ENCODE measurements at places on chromosomes 13 and 19.

GRCh38 chr13:93364166-93364565 lies 137.6 kb downstream of the GPC6 start:
- DNase-seq = no peak

- DNase-seq = no peak
Measured at GRCh38 chr19:31220540-31220939, 128.7 kb downstream of the TSHZ3 start.

DNA sequence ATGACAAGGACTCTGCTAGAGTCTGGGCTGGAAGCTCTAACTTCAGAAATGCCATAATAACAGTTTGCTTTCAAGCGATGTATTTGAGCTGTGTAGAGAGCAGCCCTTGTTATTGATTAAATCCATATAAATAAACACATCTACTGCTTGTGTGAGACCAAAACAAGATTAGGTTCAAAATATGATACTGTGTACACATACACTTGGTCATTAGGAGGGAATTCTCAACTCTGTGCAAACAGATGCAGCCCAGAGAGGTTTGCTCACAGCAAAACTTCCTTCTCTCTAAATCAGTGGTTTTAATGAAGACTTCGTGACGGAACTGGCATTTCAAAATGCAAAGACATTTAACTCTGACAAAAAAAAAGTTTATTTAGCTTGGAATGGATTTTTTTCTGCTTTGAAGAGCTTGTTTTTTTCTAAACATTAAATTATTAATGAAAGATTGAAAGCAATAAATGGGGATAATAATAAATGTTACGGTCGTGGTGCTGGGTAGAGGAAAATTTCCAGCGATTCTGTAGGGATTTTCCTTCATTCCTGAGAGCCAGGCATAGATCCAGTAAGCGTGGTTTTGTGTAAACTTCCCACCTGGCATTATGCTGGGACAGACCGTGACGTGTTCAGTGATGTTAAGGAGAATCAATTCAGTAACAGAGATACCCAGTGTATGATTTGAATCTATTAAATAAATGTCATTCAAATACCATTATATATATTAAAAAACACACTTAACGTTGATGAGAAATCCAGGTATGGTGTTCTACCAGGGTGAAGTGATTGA lies 213.7 kb downstream of the TEX29 start:
- DNase-seq = no peak

DNA sequence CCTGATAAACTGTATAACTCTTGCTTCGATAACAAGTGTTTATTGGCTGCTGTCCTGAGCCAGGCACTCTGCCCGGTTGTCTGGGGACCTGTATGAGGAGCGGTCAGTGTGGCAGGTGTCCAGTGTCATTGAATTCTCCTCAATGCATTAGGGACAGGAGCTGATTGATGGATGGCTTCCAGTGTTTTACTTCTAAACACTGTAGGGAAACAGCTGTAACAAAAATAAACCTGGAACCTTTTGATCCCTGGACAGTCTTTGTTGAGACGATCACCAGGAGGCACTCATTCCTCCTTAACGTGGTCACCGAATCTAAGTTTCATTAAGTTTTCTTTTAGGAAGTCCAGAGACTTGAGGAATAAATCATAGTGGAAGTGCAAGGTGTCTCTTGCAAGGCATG lies 17.9 kb downstream of the UBAC2 start:
- no peak for DNase-seq

DNA sequence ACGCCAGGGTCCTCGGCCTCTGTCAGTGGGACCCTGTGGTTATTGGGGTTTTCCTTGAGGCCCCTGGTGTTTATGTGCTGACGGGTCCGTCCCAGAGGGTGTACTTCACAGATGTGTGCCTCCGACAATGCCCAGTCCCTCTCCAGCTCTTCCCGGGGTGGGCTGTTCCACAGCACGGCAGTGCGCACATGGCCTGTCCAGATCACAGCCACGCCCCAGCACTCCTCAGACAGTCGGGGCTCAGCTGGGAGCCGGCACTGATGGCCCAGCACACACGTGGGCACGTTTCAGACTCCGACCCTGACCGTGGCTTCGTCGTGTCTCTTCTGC lies 16.9 kb upstream of the F7 start:
- no peak for DNase-seq

DNA sequence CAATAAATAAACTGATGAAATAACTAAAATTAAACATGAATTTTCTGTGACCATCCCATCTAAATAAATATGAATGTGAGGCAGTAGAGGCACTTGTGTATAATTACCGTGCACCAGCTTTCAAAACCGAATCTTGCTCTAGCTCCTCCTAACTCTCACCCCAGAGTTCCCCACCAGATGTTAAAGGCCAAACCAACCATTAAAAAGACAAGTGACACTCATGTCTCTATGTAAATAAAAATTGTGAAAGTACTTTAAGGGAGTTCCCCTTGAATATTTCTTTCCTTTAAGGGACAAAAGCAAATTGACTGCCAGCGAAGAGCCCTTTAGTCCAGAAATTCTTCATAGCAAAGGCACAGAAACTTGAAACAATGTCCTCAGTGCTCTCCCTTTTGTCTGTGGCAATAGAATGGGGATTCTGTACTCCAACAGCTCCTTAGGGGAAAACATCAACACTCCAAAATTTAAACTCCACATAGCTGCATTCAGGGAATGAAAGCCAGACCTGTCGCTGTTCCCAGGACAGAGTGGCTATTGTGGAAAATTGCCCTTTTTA lies 101.7 kb upstream of the SOX21 start:
- DNase-seq = no peak

DNA sequence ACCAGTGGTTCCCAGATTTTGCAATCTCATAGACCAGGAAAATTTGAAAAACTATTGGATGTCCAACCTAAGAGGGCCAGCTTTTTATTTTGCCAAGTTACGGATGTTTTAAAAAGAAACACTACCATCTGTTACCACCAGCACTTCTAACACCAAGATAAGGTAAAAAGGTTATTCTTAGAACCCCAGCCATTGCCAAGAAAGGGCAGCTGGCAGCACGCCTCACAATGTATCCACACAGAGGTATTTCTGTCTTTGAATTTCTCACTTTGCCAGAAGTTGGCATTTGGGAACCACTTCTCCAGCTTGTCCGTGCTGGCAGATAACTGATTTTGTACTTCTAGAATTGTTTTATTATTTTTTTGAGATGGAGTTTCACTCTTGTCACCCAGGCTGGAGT lies 28.7 kb downstream of the CAPN12 start:
- DNase-seq = no peak

DNA sequence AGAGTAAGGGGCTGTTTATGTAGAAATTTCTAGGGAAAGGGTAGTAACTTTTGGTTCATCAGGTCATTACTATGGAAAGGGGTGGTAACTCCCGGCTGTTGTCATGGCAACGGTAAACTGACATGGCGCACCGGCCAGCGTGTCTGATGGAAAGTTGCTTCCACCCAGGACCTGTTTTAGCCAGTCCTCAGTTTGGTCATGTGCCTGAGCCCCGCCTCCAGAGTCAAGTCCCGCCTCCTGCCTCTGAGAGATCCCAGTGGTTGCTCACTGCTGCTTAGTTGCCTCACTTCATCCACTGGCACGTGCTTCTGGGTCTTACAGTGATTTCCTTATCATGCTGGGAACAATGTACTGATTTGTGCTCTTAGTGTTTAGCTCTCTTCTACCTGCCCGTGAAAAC lies 455.2 kb upstream of the ZNF507 start:
- no peak for DNase-seq

DNA sequence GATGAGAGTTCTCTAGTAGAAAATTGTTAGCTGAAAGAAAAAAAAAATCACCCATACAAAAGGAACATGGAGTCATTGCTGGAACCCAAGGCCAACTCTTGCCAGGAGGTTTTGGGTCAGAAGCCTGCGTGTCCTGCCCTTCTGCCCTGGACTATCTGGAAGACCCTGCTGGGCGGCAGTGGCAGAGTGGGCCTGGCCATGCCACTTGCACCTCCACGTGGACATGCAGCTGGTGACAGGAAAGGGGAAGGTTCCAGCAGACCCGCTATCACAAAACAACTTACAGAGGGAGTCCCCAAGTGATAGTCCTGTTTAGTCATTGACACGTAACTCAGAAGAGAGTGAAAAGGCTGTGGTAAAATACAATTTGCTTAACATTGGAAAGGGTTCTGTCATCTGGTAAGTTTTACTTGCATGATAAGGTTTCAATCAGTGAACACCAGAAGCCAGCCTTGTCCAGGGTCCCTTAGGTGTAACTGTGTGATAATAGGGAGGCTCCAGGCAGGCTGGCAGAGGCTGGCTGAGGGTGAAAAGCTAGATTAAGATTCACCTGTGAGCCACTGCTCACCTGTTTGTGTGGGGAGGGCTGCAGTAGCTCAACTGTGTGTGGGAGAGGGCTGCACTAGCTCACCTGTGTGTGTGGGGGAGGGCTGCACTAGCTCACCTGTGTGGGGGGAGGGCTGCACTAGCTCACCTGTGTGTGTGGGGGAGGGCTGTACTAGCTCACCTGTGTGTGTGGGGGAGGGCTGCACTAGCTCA lies 47.8 kb downstream of the COL4A2 start:
- no peak for DNase-seq

DNA sequence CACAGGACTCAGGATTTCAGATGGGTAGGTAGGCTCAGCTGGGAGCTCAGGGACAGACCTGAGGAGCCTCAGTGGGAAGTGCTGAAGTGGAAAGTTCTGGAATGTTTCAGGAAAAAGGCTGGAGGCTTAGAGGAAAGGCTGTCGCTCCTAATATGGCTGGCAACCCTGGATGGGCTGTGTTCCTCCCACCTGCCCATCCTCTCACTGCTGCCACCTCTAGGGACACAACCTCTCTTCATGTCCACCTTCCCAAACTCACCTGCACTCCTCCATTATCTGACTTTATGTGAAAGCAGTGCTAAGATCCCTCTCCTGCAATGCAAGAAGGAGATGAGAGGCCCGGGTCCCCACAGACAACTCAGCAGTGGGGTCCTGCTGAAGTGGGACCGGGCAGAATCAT lies 5.8 kb upstream of the CEACAM21 start:
- DNase-seq = no peak

DNA sequence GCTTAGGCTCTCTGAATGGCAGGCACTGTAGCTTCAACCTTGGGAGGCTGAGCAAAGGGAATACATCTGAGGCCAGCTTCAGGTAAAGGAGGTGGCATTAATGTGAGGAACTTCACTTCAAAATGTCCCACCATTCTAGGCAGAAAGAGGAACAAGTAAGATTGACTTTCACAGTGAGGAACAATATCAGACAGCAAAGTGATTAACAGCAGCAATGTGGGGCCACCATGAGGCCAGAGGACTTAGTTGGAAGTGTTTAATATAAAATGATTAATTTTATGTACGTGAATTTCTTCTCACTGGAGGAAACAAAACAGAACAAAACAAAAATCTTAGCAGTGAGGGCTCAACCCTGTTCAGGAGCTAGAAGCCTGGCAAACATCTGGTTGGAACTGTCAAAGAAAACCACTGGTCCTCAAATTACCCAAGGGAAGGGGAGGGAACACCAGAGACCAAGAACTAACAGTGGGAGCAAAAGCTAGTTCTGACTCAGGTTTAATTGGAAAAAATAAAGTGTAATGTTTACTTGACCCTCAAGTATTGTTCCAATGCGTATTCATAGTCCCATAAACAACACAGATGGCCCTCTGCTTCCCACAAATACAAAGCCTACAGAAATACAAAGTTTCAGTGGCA lies 43.9 kb upstream of the FRY start:
- no peak for DNase-seq

- DNase-seq = no peak
Measured at GRCh38 chr19:21158523-21159135, 16.8 kb downstream of the ZNF431 start.

DNA sequence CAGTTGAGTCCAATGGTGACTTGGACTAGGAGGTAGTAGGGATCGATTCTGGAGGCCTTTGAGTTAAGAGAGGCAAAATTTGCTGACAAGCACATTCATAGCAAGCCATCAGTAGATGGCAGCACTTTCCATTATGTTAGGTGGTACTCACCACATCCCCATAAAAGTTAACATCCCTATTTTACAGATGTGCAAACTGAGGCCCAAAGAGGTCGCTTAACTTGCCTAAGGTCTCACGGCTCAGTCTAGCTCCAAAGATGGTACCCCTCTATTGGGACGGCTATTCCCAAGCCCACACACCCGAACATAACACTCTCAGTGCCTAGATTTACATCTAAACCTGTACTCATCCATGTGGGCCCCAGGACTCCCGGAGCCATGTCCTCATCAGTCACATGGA lies 21.5 kb upstream of the FOSB start:
- no peak for DNase-seq

DNA sequence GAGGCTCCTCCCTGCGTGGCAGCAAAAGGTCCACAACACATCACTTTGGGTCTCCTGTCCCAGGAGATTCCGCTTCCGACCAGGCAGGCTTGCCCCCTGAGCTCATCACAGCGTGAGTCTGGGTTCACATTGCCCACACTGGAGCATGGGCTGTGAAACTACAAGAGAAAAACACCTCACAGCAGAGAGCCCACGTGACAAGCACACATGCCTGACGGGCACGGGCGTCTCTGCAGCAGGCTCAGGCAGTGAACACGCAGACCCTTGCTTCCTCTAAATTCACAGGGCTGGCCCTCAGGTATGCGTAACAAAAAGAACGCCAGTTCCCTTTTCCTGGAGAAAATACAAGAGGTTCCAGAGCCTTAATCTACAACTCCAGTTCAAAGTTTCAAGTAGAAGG lies 41.9 kb downstream of the RASA3 start:
- no peak for DNase-seq

DNA sequence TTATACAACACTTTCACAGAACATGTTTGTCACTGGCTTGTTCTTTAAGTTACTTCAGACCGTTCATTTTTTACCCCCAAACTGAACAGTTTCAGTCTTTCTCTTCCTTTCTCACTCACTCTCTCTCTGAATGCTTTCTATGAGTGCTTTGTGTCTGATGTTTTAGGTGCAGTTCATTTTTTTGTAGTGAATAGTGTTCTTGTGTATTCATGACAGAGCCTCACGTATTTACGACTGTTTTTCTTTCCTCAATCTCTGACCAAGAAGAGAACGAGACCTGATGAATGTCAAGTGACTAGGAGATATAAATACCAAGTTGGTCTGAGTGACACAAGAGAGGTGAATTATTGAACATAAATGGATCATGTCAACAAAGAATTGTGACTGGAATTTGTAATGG lies 1525.0 kb upstream of the MIR17HG start:
- DNase-seq = no peak

DNA sequence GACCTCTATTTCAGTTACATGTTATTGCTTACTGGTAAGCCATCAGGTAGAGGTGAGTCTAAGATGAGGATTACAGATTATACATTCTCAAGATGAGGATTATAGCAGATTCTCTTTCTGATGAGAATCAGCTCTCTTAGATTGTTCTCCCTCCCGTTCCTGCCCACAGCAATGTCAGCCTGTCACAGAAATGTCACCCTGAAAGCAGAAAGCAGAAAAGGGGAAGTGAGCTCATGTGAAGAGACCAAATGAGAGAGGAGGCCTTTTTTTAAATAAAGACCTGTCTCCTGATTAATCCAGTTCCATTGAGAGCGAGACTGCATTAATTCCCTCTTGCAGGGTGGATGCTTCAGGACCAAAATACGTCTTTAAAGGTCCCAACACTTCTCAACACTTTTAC lies 445.6 kb downstream of the KCTD12 start:
- DNase-seq = no peak

- no peak for DNase-seq
Measured at GRCh38 chr13:84812789-84813188, 930.5 kb upstream of the SLITRK1 start.

- no peak for DNase-seq
Measured at GRCh38 chr19:34499155-34499834, 17.7 kb downstream of the WTIP start.

All from stimulated activated CD8-positive, alpha-beta memory T cell treated with anti-CD3 and anti-CD28 coated beads, Interleukin-12 subunit alpha, Interleukin-12 subunit beta, amount 100 ng/mL, for 4 hours (primary cell).